ENCODE measurements at places on chromosomes 6 and 20.

DNA sequence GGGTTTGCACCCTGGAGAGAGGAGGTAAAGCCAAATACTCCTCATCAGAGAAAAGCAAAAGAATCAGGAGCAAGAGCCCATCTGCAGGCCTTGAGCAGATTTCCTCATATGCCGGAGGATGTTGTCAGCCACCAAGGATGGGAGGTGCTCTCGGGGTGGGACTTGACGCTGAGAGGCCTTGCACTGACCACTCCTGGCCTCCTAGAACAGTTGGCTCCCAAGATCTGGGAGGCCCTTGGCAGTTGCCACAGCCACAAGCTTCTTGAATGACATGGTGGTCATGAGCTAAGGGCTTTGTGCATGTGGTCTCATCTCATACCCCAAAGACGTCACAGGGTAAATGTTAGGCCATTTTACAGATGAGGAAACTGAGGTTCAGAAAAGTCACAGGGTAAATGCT is 75.2 kb upstream of the PMEPA1 start:
- ATAC-seq: no peak

DNA sequence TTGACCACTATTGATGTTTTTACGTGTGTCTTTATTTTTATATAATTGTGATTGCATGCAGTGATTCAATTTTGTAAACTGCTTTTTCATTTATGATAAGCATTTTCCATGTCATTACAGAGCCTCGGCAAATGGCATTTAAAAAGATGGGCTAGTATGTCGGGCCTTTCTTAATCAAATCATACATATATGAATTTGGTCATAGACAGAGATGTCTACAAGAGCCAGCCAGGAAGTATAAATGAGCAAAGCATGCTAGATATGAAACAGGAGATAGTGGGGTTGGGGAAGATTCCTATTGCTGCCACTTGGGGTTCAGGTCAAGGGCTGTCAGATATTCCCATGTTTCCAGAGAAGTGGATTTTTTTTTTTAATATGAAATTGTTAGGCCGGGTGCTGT is 20.0 kb downstream of the KIF3B start:
- ATAC-seq: peak; percentile 38

DNA sequence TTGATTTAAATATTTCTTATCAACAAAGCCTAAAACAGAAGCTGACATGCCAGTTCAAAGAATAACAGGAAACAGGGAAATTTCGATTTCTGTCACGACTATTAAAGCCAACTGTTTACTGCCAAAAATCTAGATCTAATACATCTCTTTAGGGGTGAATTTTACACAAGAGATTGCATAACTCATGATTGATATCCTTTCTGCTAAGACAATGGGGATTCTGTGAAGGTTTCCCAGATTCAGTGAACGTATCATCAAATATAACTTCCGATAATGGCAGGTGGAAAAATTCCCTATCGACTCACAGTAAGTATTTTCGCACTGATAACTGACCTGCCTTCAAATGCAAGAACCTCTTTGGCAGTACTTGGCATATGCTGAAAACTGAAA is 42.9 kb downstream of the NHSL1 start:
- no peak for ATAC-seq

DNA sequence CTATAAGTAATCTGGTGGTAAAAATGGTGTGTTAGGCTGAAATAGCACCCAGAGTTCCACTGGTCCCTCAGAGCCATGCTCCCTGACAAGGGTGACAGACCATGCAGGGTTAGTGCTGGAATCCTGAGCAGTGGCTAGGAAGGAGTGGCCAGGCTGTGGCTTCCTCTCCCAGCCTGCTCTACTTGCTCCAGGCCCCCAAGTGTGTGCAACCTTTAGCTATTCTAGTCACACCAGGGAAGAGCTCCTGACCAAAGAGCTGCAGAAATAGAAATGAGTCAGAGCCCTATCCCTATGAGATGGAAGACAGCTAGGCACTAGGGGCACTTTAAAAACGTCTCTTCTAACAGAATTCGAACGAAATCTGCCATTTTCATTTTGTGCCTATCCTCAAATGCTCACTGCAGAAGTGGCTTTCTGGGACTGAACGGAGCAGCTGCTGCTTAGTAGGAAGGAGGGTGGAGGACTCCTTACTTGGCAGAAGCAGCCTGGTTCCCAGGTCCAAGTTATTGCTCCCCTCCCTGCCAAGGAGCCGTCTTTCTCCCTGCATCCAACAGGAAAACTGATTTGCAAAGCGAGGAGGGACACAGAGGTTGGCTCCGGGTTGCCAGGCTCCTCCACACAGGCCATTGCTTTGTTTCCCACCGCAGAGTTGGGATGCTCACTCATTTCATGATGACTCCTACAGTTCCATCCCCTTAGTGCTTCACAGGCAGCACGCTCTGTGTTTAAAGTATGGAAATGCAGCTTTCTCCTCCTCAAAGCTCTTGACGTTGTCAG is 754.5 kb downstream of the C6orf118 start:
- no peak for ATAC-seq

DNA sequence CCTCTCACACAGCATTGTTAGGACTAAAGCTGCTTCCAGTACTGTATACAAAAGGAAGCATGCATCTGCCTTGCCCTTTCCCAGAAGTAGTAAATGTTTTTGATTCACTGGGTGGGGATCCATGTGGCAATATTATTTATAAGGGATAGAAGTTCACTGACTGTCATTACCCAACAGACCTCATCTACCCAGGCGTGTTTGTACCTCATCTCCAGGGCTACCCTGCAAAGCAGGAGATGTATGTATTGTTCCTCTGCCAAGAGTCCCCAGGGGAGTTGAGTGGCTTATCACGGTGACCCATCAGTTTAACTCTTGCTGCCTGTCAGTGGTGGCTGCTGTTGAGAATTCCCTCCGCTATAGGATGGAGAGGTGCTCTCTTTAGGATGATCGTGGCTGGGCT is 42.5 kb downstream of the SLC24A3 start:
- ATAC-seq: no peak

DNA sequence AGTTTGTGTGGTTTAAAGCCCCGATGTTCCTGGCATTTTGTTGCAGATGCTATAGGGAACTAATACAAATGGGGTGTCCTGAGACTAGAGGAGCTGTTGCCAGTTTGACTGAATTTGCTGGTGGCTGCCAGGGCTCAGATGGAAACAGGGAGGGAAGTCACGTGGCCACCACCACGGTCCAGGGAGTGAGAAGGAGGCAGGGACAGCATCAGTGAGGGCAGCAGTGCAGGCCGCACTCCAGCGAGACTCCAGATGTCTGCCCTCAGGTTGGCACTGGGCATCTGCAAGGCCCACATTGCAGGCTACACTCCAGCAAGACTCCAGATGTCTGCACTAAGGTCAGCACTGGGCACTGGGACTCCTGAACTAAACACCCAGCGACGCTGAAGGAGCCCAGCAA is 86.2 kb downstream of the RAMACL start:
- no peak for ATAC-seq

Data from activated T-helper 17 cell treated with anti-CD3 and anti-CD28 coated beads, Interleukin-2, amount 50 U/mL, for 72 hours (primary cell).